Left lobe of liver (tissue), 2 donors: ENCODE measurements at places on chromosomes 11 and 22. TPM values are rescaled to one million over a fixed set of nuclear protein-coding genes. Genes with fewer than 3 reads are reported as not detected.

DNA sequence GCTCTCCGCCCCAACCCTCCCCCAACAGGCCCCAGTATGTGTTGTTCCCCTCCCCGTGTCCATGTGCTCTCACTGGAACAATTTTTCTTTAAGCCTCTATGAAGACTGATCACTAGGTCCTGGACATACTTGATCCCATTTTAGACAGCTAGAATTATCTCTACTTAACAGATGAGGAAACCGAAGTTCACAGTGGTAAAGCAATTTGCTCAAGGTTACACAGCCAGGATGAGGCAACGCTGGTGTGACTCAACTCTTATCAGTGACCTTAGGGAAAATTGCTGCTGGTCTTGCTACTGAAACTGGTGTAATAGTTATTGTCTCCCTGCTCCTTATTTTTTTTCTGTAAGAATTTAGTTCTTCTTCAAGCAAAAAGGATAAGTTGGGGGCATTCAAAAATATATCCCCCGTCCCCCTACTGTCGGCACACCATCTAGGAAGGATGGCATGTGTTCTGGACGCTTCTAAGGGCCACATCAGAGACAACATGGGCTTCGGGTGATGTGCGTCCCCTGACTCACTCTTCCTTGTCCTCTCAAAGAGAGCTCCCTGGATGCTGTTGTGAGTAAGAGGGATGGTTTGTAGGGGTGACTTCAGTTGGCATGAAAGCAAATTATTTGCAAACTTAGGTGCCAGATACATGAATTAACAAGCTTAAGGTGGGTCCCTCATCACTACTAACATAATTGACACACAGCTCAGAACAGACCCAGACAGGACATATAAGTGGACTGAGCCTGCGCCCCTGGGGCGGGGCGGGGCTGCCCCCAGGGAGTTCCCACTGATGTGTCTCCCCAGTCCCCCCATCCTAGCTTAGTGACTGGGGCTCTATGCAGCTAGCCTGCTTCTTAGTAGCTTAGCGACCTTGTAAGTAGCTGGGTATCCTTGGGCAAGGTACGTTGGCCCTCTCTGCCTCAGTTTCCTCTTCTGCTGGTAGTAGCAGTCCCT is 23.6 kb upstream of the ALX4 start:
- no peak for DNase-seq

DNA sequence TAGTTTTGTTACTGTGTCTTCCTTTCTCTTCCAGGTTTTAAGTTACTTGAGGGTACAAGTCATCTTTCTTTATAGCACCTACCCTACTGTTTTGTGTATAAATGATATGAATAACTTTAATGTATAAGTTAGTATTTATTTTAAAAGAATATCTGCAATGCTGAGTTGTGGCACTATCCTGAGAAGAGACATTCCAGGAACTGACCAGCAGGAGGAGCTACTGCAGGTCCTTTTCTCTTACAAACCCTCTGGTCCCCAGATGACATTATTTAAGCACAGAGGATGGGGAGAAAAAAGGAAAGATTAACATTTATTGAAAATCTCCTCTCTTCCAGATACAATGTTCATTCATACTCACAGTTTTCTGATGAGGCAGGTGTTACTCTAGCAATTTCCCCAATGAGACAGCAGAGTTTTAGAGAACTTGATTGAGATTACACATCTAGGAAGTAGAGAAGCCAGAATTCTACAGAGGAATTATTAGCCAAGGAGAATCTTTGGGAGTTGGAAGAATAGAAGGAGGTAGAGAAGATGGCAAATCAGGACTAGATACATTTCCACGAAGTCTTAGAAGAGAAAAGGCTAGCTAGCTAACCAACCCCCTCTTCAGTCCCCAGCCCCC is 541.2 kb upstream of the API5 start:
- no peak for DNase-seq

The HORMAD2 gene
- 1.5 TPM for total RNA-seq

The SCGB1A1 gene
- 2.0 TPM for total RNA-seq

The RAG2 gene
- not detected for total RNA-seq

The PRG2 gene
- 1.6 TPM for total RNA-seq
